Activated T-helper 1 cell treated with anti-CD3 and anti-CD28 coated beads, Interleukin-12 subunit alpha, Interleukin-12 subunit beta, Interleukin-2, Interleukin-4 antibody, amounts not matched to agents 30 ng/mL and 10 ng/mL and 1 ng/mL, durations not matched to agents 14 hours and 24 hours and 36 hours (primary cell): ENCODE measurements at places on chromosomes 11 and 22. TPM values are rescaled to one million over a fixed set of nuclear protein-coding genes. Genes with fewer than 3 reads are reported as not detected.

The SPCS2 gene
- total RNA-seq: 167 and 172 TPM in 2 replicates

- DNase-seq: no peak
Observed at GRCh38 chr11:27902981-27903624, 202.8 kb upstream of the BDNF start.

GRCh38 chr11:134313821-134314607 lies 17.8 kb upstream of the GLB1L2 start:
- DNase-seq: no peak

The SCGB1C1 gene
- total RNA-seq: not detected in 2 replicates

DNA sequence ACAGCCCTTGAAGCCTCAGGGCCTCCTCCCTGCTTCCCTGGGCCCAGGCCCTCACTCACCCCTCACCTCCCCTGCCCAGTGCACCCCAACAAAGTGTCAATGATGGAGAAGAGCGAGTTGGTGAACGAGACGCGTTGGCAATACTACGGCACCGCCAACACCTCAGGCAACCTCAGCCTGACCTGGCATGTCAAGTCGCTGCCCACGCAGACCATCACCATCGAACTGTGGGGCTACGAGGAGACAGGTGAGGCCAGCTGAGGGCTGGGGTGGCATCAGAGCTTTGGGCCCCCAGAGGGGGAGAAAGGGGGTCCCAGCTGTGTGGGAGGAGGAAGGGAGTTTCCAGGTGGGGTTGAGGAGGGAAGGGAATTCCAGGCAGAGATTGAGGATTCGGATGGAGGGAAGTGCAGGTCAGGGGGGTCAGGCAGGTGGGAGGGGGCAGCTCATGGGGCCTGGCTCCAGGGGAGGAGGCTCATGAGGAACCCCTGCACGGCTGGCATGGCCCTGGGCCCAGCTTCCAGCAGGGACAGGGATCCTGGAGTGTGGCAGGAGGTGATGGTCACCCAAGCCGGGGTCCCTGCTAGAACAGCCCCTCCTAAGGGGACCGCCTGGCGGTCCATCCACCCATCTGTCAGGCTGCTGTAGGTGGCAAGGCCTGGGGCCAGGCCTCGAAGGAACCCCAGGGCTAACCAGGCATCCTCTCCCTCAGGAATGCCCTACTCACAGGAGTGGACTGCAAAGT lies 2.9 kb downstream of the SUSD2 start:
- DNase-seq: no peak

GRCh38 chr11:47021527-47021818 lies 84.9 kb downstream of the CSTPP1 start:
- DNase-seq: no peak

The RTN4RL2 gene
- 0.54 TPM in 1 of 2 replicates, not detected in the other for total RNA-seq
